ENCODE measurements at places on chromosomes 7 and 10. TPM values are rescaled to one million over a fixed set of nuclear protein-coding genes. Genes with fewer than 3 reads are reported as not detected.

DNA sequence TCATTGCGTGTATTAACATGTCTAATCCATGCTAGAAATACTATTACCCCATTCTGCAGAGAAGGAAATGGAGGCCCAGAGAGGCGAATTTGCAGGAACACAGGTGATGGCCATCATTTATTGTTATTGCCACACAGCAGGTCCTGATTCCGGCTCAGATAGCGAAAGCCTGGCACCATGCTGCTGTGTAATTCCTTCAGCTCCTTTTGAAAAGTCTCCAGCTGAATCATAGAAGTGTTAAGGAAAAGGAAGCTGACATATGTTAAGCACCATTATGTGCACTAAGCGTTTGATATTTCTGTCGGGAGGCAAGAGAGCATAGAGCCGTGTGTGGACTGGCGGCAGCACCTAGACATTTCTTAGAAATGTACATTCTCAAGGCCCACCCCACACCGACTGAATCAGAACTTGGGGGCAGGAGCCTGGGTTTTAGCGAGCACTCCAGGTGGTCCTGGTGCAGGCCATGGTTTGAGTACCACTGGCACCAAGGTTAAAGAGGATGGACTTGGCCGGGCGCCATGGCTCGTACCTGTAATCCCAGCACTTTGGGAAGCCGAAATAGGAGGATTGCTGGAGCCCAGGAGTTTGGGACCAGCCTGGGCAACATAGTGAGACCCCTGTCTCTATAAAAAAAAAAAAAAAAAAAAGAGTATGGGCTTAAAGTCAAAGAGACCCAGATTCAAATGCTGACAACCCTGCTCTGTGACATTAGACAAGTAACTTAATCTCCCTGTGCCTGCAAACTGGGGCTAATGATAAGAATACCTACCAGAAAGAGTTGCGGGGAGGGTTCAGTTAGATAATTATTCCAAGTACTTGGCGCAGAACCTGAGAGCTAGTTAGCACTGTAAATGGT lies 52.2 kb downstream of the UNC5B start:
- no peak for DNase-seq

TAF3 gene
- 12.6 TPM for total RNA-seq

DNA sequence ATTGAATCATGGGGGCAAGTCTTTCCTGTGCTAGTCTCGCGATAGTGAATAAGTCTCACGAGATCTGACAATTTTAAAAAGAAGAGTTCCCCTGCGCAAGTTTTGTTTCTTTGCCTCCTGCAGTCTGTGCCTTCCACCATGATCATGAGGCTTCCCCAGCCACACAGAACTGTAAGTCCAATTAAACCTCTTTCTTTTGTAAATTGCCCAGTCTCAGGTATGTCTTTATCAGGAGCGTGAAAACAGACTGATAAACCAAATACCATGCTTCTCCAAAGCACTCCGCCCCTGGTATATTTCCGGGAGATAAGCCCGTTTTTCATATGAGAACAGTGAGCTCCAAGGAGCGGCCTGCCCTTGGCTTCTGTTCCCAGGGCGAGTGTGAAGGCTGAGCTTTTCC lies 118.9 kb downstream of the EVX1 start:
- no peak for DNase-seq

DNA sequence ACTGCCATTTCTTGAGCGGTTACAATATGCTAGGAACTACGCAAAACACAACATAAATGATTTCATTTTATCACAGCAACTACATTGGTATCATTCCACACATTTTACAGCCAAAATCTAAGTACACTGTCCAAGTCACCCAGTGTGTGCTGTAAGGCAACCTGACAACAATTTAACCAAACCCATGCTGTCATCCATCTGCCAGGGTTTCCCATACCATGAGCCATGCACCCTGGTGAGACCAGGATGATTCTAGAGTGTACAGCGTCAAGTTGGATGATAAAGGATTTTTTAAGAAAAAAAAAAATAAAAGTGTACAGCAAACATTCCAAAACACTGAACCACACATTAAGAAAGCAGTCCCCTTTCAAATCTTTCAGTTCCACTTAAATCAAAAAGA lies 52.9 kb downstream of the PIK3AP1 start:
- DNase-seq = no peak

TMEM176A gene
- total RNA-seq = not detected

DNA sequence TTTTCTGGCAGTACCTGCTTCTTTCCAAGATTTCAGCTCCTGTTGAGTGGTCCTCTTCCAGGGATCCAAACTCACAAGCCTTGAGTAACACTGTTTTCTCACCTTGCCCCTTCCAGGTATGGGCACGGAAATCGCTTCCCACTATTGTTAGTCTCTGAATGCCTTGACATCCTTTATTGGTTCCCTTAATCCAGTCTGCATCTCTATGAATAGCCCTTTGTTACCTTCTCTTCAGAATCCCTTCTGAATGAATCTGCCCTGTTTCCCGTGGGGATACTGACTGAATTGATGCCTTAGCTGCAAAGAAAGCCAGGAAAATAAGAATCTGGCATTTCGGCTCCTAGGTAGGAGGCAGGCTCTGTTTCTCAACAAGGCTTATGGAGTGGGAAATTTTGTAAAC lies 467.7 kb downstream of the PLXNA4 start:
- DNase-seq = no peak

GRCh38 chr10:122295451-122295809 lies 24.3 kb downstream of the BTBD16 start:
- no peak for DNase-seq

GRCh38 chr10:114310346-114310745 lies 71.3 kb downstream of the VWA2 start:
- no peak for DNase-seq

- no peak for DNase-seq
These were observed 11.0 kb downstream of the ZMIZ1 start for GRCh38 chr10:79079490-79080355.

DNA sequence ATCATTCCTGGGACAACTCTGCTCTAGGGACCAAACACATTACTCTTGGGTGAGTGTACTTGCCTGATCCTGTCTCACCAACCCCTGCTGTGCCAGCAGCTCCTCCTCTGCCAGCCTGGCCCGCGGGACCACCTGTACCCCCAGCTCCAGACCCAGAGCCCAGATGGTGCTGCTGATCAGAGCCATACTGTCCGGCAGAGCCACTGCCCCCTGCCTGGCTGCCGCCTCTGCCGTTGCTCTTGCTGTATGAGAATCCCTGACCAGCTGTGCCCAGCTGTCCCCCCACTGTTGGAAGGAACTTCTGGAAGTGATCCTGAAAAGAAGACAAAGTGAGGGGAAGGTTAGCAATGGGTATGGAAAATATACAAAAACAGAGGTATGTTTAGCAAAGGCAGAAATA lies 6.9 kb downstream of the MYOZ1 start:
- DNase-seq = no peak

DNA sequence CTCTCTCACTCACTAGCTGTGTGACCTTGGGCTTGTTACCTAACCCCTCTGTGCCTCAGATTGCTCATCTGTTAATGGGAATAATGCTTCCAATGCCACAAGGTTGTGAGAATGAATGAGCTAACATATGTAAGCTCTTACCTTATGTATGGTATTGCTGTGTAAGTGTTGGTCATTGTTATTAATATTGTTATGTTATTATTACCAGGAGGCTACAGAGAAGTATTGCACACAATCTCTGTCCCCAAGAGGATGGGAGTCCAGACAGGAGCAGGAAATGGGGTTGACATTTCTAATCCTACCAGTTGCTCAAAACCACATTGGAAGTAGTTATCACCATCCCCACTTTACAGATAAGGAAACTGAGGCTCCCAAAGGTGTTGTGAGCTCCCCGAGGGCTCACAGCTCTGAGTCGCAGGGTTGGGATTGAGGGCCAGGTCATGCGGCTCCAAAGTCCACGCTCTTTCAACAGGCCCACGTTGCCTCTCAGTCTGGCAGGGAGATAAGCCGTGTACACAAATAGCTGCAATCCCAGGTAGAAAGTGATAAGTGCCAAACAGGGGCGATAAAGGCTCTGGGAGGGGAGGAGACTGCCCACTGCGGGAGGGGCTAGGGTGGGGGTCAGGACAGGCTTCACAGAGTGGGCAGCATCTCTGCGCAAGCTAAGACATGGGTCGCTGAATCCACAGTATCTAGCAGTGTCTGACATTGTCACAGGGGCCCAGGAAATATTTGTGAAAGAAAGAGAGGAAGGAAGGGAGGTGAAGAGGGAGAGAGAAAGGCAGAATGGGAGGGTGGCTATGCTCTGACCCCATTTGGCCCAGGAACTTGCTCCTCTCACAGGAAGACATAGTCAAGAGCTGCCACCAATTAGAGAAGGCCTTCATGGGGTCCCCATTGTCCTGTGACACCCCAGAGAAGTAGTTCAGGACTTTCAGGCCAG lies 9.6 kb upstream of the ZMIZ1 start:
- no peak for DNase-seq

ATG9B gene
- total RNA-seq = 16.8 TPM

DNA sequence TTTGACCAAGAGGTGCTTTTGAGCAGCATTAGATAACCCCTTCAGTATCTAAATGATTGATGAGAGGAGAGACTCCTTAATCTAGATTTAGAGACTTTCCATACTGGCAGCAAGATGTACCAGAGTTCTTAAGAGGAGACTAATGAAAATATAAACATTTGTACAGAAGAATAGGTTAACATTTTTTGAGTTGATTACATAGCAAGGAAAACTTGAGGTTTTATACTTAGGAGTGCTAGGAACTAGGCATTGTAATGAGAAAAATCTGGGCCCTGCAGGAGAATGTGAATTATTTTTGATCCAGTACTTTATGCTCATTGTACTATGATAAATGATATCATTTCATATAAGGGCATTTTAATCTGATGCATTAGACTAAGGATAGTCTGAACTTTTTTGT lies 261.7 kb downstream of the EXOC4 start:
- DNase-seq = no peak

FEZF1 gene
- total RNA-seq = not detected

DNA sequence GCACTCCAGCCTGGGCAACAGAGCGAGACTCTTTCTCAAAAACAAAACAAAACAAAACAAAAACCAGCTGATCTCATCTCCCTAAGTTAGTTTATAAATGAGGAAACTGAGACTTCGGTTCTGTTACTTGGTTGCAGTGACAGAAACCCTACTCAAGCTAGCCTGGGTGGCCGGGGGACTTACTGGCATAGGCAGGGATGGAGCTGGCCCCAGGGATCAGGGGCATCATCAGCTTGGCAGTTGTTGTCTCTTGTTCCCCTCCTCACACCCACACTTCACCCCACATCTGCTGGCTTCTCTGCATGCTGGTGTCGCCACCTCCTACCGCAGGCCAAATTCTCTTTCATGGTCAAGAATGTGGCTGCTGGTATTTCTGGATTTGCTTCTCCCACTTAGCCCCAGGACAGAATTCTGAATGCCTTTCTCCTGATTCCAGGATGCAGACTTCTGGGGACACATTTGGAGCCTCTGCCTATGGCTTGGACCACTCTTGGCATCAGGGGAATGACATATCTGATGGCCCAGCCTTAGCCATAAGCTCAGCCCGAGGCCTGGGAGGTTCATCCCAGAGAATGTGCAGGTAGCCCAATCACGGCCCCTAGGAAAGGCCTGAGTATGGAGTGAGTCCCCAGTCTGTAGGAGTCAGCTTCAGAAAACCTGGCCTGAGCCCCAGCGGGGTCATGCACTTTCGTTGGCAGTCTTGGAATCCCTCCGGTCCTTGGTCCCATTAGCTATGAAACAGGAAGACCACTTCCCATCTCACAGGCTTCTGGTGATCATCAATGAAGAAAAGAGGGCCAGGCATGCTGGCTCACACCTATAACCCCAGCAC lies 41.6 kb upstream of the CTBP2 start:
- no peak for DNase-seq

- no peak for DNase-seq
These were observed 68.6 kb upstream of the KMT2C start for GRCh38 chr7:152504367-152504766.

CLDN3 gene
- not detected for total RNA-seq

TUBAL3 gene
- not detected for total RNA-seq

DNA sequence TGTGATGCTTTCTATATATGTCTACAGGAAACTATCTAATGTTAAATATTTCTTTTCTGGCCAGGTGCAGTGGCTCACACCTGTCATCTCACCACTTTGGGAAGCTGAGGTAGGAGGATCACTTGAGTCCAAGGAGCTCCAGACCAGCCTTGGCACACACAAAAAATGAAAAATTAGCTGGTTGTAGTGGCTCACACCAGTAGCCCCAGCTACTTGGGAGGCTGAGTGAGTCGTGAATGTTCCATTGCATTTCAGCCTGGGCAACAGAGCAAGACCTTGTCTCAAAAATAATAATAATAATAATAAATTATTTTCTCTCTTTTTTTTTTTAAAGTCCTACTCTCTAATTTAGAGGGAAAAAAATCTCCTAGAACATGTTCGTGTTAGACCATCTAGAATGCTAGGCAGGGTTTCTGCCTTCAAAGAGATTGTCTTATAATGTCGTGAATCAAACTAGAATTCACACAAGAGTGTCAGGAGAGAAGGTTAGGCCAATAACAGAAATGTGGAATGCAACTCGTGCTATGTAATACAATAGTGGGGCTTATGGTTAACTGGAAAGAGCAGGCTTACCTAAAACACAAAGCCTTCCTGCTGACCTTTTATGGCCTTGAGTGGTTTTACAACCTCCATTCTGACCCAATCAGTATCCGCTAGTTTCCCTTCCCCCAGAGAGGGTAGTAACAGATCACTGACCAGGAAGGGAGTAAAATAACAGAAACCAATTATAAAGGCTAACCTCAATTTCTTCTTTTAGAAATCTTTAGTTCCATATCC lies 46.3 kb downstream of the MYOF start:
- no peak for DNase-seq

SFRP4 gene
- not detected for total RNA-seq

GRCh38 chr7:37354656-37355131 lies 94.0 kb downstream of the ELMO1 start:
- peak; percentile 36 for DNase-seq

FAM25C gene
- not detected for total RNA-seq
